Stimulated activated CD4-positive, alpha-beta T cell treated with anti-CD3 and anti-CD28 coated beads, Interleukin-15, amount 100 ng/mL, for 1 hour (primary cell): ENCODE measurements at places on chromosomes 16 and 17.

DNA sequence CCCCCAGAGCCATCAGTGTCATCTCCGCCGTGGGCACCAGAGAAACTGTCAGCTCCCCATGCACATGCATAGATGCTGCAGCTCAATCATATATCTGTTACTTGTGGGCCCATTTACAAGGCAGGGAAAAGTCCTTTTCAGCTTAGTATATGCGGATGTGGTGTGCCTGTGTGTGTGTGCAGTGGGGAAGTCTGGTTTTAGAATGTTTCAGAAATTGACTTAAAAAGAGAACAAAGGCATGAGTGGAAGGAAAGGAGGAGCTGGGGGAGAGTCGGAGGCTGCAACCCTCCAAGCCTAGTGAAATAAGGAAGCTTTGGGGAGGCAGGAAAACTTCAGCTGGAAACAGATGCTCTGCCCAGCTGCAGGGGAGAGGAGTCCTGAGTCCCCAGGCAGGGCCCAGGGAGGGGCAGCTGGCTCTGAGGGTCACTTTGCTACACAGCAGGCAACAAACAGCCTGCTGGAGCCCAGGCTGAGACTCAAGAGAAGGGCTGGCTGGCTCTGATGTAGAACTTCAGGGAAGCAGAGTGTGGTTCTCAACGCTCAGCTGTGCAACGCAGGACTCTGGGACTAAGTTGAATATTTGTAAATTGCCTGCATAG is 11.1 kb upstream of the CD300LD start:
- no peak for DNase-seq

DNA sequence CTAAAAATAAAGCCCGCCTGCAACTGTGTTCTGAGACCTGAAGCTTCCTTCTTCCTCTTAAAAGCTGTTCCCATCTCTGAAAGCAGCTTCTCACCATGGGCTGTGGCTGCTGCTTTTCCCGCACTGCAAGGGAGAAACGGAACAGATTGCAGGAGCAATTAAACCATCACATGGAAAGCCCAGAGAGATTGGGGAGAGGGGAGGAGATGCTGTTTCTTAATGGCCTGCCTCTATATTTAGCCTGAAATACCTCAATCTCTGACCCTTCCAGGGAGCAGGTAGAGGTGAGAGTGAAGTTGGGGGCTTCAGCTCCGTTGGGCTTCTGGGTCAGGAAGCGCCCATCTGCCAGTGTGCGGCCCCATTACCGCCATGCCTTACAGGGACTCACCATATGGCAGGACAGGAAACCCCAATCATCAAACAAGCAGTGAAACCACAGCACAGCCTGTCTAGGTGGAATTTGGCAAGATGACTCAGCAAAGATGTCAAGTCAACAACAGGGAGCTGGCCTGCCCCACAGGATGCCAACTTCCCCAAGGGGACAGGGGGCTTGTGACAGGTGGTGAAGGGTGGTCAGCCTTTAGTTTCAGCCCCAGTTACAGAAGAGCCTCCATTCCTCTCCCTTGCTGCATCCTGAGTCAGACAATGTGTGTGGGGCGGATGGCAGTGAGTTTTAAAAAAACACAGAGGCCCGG is 286.6 kb upstream of the CCL2 start:
- no peak for DNase-seq

DNA sequence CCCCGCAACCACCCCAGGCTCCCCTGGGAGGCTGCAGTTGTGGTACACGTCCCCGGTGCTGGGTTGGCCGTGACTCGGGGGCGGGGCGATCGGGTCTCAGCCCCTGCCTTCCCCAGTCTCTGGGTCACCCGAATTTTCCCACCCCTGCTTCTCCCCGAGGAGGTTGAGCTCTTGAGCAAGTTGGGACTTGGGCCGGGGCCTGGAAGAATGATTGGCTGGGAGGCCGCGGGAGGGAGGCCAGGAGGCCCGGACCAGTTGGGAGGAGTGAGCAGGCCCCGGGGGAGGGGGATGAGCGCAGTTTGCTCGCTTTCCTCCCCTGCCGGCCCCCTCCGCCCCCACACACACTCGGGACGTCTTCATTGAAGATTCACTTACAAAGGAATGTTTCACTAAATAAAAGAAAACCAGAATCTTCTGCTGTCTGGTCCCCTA is 4.5 kb upstream of the HEXIM1 start:
- no peak for DNase-seq

- DNase-seq = no peak
Observed at GRCh38 chr17:1003972-1004768, 7.2 kb downstream of the TIMM22 start.

GRCh38 chr17:81512562-81513371 is at the start of gene ACTG1:
Gene ACTG1 (minus strand): TSS chr17:81512799. CDS start chr17:81512354, 445 bp downstream.
- DNase-seq = peak; percentile 91

DNA sequence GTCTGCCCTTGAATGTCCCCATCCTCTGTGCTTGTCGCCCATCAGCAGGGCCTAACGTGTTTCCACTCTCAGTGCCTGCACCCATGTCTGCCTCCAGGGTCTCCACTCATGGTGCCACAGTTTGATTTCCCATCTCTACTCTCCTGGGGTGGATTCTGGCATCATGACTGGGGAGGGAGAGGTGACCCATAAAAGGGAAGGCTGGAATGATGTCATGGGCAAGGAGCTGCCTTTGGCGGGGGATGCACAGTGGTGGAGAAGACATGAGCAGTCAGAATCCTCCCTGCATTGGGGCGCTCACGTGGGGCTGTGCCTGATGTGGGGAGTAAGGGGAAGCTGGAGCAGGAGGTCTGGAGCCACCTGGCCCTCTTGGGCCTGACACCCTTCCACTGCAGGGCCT is 100.9 kb downstream of the USP22 start:
- DNase-seq = no peak

- DNase-seq = no peak
Observed at GRCh38 chr16:80936410-80936809, 70.3 kb downstream of the CMC2 start.

DNA sequence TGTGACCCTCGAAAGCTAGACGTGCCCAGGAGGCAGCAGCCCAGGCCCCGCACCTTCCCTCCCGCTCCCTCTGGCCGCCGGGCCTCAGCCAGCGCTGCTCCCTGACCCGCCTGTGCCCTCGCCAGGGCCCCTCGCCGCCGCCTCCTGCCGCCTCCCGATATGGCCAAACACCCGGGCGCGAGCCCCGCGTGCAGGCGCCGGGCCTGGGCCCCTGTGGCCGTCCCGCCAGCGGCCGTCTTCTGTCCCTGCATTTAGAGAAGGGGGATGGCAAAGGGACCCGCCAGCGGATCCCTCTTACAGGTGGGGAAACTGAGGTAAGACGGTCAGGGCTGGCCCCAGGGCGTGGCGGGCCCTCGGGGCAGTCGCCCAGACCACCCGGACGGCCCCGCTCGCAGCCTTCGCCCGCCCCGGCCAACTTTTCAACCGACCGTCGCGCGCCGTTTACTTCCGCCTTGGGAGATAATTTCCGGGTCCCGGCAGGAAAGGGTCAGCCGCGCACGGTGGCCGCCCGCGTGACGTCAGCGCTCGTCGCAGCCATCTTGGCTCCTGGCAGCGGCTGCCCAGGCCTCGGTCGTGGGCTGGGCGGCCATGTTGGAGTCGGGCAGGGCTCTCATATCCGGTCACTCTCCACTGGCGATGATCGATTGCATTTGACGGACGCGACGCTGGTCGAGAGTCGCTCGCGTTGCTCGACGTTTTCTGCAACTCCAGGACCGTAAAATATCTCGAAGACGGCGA is 7.0 kb upstream of the GNG13 start:
- DNase-seq = peak; percentile 70

DNA sequence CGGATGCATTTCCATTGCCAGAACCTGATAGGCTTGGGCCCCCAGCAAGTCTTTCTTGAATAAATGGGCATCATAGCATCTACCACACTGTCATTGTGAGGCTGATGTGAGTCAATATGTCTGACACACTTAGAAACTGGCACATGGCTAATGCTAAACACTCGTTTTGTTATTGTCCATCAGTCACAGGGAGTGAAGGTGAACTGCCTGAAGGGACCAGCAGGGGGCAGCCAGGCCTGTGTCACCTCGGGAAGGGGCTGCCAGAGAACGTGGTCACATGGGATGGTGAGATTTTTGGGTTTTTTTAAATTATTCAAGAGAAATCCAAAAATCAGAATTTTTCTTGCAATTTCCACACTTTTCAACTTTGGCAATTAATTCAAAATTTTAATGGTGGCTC is 831 bp upstream of the RCVRN start:
- DNase-seq = no peak

DNA sequence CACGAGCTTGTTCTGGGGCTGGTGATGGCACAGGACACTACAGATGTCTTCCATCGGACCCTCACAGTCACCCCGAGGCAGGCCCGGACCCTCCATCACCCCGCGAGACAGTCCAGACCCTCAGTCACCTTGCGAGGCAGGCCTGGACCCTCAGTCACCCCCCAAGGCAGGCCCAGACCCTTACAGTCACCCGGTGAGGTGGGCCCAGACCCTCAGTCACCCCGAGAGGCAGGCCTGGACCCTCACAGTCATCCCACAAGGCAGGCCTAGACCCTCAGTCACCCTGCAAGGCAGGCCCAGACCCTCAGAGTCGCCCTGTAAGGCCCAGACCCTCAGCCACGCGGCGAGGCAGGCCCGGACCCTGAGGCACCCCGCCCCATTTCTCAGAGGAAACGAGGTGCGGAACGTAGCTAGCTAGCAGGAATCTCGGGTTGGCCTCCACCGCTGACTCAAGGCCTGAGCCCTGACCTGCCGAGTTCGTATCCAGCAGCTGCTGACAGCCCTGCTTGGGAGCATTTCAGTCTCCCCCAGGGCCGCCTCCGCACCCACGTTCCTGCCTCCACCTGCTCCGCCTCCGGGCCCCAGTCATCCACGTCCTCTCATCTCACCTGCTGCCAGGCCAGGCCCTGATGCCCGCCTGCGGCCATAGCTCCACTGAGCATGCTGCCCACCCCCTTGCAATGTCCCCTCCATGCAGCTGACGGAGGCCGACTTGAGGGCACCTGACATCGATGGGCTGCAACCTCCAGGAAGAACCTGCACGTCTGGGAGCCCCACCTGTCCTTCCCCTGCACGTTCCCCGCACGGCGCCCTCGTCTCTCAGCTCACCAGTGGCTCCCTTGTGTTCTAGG is 28.7 kb downstream of the RPH3AL start:
- no peak for DNase-seq

DNA sequence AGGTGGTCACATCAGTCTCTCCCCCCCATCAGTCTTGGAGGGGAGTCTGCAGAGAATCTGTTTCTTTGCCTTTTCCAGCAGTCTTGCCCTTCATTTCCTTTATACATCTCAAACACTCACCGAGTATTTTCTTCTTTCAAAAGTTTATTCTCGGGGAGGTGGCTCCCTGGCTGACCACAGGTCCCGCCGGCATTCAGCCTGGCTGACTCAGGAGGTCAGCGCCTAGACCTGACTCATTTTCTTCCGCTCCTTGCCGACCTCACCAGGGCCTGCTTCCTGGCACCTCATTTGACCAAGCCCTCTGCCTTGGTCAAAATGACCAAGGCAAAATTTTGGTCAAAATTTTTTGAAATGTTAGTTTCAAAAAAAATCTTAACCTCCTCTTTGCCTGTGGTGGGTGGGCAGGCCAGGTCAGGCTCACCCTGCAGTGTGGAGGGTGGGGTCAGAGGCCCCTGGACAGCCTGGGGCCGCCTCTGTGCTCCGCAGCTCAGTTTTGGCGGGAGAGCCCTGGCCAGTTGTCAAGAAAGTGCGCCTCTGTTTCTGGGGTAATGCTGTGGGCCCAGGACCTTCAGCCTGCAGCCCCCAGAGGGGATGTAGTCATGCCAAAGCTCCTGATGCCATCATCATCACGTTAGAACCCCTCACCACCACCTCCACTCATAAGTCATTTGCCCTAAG is 165.6 kb downstream of the SPECC1 start:
- DNase-seq = no peak

GRCh38 chr17:50047488-50048126 is 8.3 kb upstream of the ITGA3 start:
- no peak for DNase-seq

DNA sequence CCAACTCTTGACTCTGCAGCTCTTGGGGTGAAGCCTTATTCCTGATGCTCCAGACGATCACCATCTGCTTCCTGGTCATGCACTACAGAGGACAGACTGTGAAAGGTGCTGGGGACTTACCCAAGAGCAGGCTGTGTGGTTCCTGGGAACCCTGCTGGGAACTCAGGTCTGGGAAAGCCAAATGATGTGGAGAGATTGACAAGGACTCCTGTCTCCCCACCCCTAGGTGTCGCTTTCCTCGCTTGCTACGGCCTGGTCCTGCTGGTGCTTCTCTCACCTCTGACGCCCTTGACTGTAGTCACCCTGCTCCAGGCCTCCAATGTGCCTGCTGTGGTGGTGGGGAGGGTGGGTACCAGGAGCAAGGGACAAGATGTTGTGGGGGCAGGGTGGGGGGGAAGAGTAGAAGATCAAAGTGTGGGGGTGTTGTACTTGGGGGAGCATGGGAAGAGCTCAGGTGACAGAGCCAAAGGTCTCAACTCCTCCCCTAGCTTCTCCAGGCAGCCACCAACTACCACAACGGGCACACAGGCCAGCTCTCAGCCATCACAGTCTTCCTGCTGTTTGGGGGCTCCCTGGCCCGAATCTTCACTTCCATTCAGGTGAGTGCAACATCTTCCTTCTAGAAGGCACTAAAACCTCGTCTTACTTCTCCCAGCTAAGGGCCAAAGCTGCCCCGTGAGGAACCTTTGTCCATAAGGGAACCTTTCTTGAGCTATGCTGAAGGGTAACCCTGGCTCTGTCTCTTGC is 3.0 kb downstream of the SOX15 start:
- no peak for DNase-seq

GRCh38 chr16:51696376-51696775 is 545.3 kb upstream of the SALL1 start:
- DNase-seq = no peak

DNA sequence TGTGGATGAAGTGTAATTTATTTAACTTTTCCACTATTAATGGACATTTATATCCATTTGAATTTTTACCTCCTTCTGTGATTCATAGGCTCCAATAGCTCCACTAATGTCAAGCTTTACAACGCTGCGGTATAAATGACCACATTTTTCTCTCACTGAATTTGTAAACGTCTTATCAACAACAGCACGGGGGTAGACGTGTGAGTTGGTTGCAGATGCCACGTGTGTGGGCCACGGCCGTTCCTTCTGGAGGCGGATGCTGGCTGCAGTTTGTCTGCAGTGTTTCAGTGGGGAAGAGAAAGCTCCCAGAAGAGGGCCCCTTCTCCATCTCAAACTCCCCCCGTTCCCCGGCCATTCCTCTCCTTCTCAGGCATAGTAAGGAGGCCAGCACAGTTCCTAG is 68.2 kb upstream of the XYLT1 start:
- no peak for DNase-seq

- no peak for DNase-seq
Observed at GRCh38 chr16:2936436-2937011, 24.8 kb downstream of the FLYWCH1 start.

GRCh38 chr17:60386147-60387058 is 5.5 kb downstream of the USP32 start:
- no peak for DNase-seq

DNA sequence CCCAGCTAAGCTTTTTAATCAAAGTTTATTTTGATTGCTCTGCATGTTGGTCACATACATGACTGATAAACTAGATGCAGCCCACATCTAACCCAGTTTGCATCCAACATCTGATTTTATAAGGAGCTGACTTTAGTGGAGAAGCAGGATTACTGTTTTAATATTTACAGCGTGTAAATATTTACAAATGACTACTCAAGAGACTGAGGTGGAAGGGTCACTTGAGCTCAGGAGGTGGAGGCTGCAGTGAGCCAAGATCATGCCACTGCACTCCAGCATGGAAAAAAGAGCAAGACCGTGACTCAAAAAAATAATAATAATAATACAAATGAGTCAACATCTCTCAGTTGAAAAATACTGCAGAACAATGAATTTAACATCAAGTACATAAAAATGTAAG is 50.8 kb downstream of the PARN start:
- no peak for DNase-seq
